Stimulated activated CD4-positive, alpha-beta T cell treated with anti-CD3 and anti-CD28 coated beads, TNF-alpha, amount 100 ng/mL, for 1 hour (primary cell): ENCODE measurements at places on chromosomes 16 and 17.
A peak's percentile ranks its signal among the peaks of the same experiment; 100 is the strongest.

DNA sequence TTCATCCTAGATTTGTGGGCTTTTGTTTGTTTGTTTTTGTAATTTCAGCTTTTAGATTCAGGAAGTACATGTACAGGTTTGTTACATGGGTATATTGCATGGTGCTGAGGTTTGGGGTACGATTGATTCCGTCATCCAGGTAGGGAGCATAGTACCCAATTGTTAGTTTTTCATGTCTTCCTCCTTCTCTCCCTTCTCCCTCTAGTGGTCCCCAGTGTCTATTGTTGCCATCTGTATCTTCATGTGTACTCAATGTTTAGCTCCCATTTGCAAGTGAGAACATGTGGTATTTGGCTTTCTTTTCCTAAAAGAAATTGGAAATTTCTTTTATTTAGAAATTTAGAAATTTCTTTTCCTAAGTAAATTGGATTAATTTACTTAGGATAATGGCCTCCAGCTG, 37.1 kb upstream of the BCAS3 start:
- no peak for DNase-seq

- DNase-seq = no peak
Observed at GRCh38 chr17:17959520-17960361, 12.5 kb downstream of the TOM1L2 start.

DNA sequence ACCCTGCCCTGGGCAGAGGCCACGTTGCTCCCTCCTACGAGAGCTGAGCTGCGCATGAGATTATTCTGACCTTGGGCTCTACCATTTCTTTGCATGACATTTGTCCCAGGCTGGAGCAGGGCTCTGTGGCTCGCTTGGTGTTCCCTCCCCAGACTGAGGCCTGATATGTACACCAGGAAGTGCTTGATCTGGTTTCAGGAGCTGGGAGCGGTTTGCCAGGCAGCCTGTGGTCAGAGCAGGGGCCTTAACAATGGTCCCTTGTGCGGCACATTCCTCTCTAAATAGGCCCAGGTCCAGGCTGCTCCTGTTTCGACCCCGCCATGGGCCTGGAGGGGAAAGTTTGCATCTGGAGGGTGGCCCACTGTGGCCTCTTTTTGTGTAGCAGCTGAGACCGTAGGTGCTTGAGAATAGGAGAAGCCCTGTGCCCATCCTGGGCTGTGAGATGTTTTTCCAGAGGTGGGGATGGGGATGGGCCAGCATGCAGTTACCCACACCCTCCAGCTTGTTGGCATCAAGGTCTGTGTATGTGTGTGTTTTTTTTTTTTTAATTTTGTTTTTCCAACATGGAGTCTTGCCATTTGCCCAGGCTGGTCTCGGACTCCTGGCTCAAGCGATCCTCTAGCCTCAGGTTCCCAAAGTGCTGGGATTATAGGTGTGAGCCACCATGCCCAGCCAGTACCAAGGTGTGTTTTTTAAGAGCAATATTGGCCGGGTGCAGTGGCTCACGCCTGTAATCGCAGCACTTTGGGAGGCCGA, 253.9 kb downstream of the SEC14L1 start:
- no peak for DNase-seq

GRCh38 chr17:78364436-78365281, 4.8 kb upstream of the SOCS3 start:
- DNase-seq = no peak

DNA sequence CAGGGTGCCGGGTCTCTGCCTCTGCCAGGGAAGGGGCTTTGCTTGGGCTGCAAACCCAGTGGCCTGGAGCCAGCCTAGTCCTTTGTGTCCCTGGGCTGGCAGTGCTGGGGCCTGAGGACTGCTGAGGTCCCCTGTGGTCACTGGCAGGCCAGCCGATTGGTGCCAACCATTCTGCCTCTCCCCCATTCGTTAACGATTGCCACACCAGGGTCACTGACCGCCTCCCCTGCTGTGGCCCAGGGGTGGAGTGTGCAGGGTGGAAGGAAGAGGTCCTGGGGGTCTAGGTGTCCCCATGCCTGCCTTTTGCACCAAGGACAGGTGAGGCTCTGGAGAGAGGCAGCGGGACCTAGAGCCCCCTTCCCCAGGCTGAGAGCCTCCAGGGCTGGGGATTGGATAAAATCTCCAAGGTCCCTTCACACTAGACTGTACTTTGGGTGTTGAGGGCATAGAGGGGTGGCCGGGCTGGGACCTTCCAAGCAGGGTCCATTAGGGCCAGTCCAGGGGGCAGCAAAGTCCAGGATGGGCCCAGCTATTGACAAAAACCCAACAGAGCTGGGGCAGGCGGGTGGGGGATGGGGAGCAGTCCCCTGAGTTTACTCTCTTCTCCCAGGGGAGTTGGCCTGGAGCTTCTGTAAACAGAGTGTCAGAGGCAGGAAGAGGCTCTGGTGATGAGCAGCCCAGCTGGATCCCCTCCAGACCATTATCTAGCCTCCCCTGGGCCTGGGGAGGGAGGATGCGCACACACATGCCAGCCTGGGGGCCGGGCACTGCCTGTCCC, 1.1 kb downstream of the VASN start:
- DNase-seq = no peak

GRCh38 chr17:41534899-41535546, 6.9 kb upstream of the KRT19 start:
- DNase-seq = no peak

- DNase-seq = no peak
Observed at GRCh38 chr17:920190-920589, 59.4 kb downstream of the NXN start.

DNA sequence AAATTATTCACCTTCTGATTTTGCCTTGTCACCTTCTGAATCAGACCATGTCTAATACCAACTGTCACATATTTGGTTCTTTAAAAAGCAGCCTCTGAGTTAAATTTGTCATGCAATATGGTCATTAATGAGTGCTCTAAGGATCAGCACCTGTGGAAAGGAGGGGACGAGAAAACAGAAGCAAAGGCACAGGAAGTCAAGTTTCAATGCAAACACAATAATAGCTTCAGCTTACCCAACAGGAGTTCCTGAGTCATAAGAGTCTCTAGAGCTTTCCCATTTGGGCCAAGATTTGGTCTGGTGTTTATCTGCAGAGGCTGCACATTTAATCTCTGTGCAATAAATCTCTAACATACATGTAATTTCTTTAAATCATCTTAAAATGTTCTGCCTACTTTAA, 889.8 kb downstream of the CDH8 start:
- no peak for DNase-seq

- DNase-seq = no peak
Observed at GRCh38 chr16:28279006-28279405, 13.3 kb upstream of the SBK1 start.

- no peak for DNase-seq
Observed at GRCh38 chr17:62093188-62094155, 28.4 kb upstream of the MED13 start.

- no peak for DNase-seq
Observed at GRCh38 chr16:24670623-24671454, 58.6 kb upstream of the TNRC6A start.

- DNase-seq = no peak
Observed at GRCh38 chr17:74380086-74380958, 13.0 kb downstream of the GPR142 start.

DNA sequence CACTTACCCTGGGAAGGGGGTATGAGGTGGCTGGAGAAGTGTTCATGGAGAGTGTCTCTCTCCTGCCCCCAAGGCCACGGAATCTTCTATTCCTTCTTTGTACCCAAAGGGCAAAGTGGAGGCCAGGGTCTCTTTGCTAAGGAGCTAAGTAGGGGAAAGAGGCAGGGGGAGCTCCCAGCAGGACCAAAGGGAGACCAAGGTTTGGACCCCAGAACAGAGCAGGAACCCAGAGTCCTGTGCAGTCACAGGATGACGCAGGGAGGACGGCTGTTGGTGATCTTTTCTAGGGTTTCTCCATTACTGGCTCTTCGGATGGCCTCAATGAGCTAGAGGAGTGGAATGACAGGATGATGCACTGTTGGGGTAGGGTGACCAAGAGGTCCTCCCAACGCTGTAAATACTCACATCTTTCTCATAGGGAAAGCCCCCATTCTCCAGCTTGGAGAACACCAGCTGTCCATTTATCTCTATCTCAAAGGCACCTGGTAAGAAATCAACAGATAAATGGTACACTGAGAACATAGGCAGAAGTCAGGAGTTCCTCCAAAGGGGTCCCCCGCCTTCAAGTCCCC, 966 bp downstream of the MIEN1 start:
- DNase-seq = no peak

- DNase-seq = no peak
Observed at GRCh38 chr17:17848311-17849082, 11.7 kb upstream of the SREBF1 start.

GRCh38 chr16:15572329-15573001, 70.5 kb downstream of the MARF1 start:
- DNase-seq = no peak

DNA sequence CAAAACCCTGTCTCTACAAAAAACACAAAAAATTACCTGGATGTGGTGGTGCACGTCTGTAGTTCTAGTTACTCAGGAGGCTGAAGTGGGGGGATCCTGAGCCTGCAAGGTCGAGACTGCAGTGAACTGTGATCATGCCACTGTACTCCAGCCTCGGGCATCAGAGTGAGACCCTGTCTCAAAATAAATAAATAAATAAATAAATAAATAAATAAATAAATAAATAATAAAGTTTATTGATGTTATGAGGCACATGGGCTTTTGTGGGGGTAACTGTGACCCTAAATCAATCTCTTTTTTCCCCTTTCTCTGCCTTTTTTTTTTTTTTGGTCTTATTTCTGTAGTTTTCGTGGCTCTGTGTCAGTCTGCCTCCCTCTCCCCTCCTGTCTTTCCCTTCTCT, 4.5 kb upstream of the ASIC2 start:
- DNase-seq = no peak

- DNase-seq = no peak
Observed at GRCh38 chr17:40361925-40362695, 2.4 kb downstream of the GJD3 start.

- DNase-seq = peak; percentile 23
Observed at GRCh38 chr17:57256708-57257112, 387 bp downstream of the MSI2 start.
